ENCODE measurements at places on chromosomes 1 and 21.

DNA sequence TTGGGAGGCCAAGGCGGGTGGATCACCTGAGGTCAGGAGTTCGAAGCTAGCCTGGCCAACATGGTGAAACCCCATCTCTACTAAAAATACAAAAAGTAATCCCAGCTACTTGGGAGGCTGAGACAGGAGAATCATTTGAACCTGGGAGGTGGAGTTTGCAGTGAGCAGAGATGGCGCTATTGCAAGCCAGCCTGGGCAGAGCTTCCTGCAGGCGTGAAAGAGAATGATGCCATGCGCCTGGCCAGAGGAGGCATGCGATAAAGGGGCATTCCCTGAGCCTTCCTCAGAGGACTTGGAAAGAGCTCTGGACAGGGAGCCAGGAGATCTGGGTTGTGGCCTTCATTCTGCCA, 3.2 kb downstream of the E2F2 start:
- DNase-seq, result no peak

- DNase-seq, result no peak
Measured at GRCh38 chr1:192747301-192747700, 61.5 kb upstream of the RGS2 start.

- DNase-seq, result peak; percentile 24
Measured at GRCh38 chr1:167510881-167511280, 7.4 kb downstream of the CD247 start.

DNA sequence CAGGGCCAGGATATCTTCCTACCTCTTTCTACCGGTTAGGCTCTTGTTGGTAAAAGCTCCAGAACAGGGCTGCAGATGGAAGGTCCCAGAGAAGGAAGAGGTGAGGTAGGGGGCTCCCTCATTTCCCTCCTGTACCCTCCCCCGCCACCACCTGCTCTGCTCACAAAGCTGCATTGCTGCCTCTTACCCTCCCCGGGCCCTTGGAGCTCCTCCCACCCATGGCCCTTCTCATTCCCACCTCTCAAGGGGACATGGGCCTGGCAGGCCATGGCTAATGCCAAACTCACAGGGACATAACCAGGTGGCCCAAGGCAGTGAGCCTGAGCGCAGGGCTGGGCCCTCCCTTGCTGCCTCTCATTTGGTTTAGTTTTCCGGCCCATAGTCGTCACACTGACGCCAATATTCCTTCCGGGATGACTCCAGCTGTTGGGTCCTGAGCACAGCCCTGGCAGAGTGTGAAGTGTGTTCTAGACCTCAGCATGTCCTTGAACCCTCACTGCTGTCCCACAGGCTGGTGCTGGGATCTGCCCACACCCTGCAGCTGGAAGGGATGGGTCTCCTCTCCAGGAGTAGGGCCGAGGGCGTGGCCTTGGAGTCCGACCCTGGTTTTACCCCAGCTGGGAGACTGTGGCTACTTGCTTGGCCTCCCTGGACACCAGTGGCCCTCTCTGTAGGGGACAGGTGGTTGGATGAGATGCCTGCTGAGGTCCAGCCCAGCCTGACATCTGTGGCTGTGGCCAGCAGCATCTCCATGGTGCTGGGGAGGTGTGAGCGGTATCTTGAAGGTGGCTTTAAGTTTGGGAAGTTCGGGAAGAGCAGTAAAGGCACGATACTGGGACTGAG, 104.6 kb downstream of the ARHGEF10L start:
- DNase-seq, result peak; percentile 53

GRCh38 chr1:2101946-2102345, 51.7 kb downstream of the PRKCZ start:
- DNase-seq, result no peak

DNA sequence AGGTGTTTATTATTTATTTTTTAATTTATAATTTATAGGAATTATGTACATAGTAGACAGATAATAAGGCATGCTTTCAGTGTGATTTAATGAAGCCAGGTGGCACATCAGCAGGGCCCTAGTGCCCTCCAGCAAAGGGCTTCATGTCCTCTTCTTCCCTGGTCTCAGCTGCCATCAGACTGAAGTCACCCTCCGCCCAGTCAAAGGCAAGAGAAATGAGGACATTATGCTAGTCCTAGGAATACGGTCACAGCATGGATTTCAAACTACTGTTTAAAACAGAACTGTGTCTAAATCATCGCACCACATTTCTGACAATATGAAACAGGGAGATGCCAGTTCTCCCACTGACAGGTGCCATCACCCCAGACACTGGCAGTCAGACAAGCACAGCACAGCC, 168.1 kb downstream of the SEC16B start:
- no peak for DNase-seq

DNA sequence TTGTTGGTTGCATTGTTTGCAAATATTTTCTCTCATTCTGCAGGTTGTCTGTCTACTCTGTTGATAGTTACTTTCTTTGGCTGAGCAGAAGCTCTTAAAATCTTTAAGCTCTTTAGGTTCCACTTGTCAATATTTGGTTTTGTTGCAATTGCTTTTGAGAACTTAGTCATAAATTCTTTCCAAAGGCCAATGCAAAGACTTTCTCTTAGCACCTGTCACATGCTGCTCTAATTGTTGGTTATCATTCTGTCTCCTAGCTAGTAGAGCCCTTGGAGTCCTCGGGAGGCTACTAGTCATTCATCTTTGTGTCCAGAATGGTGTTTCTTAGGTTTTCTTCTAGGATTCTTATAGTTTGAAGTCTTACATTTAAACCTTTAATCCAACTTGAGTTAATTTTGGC, 312.7 kb upstream of the PROX1 start:
- no peak for DNase-seq

DNA sequence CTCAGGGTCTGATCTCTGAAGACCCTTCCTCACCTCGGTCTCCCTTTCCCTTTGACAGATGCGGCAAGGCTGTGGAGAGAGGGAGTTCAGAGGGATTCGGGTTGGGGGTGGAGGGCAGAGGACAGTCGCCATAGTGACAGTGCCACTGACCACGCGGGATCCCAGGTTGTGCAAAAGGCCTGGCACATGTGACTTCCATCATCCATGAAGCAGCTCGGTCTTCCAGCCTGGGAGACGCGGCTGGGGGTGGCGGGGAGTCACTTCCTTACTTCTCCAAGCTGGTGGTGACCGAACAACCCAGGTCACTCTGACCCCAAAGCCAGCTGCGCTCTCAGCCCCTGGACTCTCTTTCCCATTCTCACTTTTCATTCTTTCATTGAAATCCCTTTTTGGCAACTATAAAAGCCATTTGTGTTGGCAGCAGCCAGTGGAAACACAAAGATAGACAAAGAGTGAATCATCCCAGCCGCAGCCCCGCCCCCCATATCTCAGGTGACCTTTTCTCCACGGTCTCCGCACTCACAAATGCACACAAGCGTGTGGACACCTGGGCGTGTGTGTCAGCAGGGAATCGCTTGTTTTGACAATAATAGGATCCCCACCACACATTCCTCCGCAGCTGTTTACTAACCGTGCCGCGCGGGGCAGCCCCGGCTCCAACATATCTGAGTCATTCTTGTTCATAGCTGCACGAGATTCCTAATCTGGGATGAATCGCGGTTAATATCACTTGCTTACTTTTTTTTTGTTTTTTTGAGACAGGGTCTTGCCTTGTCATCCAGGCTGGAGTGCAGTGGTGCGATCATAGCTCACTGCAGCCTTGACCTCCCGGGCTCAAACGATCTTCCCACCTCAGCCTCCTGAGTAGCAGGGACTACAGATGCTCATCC, 68.3 kb downstream of the DHRS3 start:
- DNase-seq, result peak; percentile 65

DNA sequence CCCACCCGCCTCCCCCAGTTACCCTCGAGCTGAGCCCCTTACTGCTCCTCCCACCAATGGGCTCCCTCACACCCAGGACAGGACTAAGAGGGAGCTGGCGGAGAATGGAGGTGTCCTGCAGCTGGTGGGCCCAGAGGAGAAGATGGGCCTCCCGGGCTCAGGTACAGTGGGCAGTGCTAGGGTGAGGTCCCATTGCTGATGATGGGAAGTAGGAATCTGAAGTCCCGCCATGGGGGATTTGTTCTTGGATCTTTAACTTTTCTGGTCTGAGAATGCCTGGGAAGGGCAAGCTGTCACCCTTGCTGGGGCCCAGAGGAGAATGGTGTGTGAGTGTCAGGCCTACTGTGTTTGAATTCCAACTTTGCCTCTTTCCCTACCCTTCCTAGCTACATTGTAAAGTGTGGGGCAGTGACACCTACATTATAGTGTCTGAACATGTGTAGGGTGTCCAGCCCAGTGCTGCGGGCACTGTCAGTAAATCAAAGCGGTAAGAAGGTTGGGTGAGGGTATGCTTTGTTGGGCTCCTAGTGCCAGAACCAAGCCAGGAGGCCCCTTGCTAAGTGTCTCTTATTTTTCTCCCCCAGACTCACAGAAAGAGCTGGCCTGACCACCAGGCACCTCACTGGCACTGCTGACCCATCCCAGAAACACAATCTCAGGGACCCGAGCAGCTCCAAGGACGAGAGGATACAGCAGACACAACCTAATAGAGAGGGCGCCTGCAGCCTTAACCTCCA, 44.7 kb downstream of the YARS1 start:
- DNase-seq, result no peak

- DNase-seq, result peak; percentile 98
Measured at GRCh38 chr1:56374026-56374974, 205.1 kb downstream of the PLPP3 start.

GRCh38 chr1:98176936-98177335, 256.1 kb upstream of the DPYD start:
- no peak for DNase-seq

GRCh38 chr1:178768423-178768822, 43.4 kb downstream of the RALGPS2 start:
- peak; percentile 48 for DNase-seq

GRCh38 chr1:89734442-89734841, 86.4 kb upstream of the LRRC8D start:
- no peak for DNase-seq

DNA sequence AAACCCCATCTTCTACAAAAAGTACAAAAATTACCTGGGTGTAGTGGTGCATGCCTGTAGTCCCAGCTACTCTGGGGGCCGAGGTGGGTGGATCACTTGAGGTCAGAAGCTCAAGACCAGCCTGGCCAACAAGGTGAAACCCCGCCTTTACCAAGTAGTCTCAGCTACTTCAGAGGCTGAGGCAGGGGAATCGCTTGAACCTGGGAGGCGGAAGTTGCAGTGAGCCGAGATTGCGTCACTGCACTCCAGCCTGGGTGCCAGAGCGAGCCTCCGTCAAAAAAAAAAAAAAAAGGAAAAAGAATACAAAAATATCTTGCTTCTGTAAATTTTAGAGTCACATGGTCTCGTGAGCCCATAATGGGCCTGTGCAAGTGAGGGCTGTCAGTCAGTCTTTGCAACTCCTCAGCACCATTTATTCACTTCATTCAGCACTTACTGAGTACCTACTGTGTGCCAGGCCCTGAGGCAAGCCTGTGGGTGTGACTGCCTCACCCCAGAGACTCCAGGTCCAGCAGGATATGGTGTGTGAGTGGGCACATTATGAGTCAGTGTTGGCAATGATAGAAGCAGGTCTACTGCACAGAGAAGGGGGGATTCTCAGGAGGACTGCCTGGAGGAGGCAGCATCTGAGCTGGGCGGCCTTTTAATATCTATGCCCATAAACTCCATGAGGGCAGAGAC, 46.8 kb upstream of the TARDBP start:
- DNase-seq, result no peak

GRCh38 chr1:82578086-82578726, 777.5 kb downstream of the ADGRL2 start:
- no peak for DNase-seq

GRCh38 chr1:22788254-22788661, 77.6 kb downstream of the EPHB2 start:
- no peak for DNase-seq

DNA sequence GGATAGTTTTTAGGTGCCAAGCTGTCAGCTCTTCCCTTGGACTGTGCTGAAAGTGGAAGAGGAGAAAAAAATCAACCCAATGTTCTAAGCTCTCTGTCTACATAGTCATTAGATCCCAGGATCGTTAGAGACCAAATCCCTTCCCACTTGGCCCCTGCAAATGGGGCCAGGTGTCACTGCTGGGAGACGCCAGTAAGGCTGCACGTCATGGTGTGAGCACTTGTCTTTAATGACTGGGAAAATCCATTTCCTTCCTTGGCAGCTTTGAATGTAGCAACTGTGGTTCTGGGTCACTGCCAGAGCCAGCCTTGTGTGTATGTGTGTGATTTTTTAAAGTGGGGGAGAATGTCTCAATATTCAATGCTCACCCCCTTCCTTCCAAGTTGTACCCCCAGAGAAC, 59.9 kb downstream of the MAN1C1 start:
- peak; percentile 79 for DNase-seq

DNA sequence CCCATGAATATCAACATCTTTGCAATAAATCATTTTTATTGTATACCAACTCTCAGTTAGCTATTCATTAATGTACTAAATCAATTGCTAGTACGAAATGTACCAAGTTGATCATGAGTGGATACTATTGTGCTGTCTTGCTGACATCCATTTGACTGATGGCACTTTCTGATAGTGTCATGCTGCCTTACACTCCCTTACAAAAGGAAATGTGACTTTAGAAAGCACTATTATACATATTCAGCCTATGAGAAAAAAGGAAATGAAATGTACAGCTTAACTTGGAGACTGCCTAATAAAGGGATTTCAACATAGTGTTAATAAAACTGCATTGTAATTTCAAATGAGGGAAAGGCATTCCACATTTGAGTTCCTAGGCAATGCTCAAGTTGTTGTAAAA, 52.2 kb downstream of the PLA2G4A start:
- no peak for DNase-seq

DNA sequence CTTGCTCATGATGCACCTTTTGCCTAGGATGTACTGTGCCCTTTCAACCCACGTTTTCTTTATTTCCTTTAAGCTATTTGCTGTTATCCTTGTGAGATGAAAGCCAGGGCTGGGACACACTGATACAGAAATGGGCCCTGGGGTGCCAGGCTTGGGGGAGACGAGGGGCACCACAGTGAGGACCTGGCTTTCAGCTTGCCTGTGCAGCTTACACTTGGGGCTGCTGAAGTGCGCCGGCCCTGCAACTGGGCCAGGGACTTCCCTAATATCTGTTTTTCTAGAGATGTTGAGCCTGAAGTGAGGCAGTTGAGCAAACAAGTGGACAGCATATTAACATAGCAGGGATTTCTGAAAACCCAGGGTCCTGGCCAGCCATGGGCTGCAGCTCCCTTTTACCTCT, 42.5 kb upstream of the SLC19A1 start:
- DNase-seq, result no peak

- DNase-seq, result no peak
Measured at GRCh38 chr1:117433943-117434342, 66.7 kb downstream of the MAN1A2 start.

DNA sequence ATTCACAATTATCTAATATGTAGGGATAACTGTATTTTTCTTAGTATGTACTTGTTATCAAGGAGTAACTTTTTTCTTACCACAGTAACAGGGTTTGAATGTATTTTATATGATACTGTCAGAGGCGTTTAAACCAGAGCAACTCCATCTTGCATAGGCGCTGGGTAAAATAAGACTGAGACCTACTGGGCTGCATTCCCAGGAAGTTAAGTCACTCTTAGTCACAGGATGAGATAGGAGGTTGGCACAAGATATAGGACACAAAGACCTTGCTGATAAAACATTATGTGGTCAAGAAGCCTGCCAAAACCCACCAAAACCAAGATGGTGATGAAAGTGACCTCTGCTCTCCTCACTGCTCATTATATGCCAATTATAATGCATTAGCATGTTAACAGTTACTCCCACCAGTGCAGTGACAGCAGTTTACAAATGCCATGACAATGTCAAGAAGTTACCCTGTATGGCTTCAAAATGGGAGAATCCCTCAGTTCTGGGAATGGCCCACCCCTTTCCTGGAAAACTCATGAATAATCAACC, 64.8 kb downstream of the RPE65 start:
- no peak for DNase-seq

- no peak for DNase-seq
Measured at GRCh38 chr1:240706150-240706935, 94.4 kb upstream of the GREM2 start.

Data from NCI-H2171 treated with DMSO at 0.1 percent for 48 hours (cell line).